ENCODE measurements at places on chromosomes 1 and 21.
A peak's percentile ranks its signal among the peaks of the same experiment; 100 is the strongest.

DNA sequence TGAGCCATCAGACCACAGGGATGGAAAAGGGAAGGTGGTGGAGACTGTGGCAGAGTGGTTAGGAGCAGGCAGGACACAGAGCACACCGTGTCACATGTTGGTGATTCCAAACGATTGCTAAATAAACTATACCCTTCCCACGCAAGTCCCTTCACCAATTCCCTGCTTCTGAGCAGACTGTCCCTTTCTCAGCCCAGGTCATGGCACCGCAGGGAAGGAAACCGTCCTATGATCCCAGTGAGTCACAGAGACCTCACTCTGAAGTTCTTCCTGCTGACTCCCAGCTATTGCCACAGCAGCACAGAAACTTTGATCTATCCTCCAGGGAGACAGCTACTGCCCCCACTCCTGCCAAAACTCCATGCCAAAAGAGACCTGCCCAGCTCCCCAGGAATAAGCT is 19.2 kb downstream of the RIMS3 start:
- DNase-seq: no peak

- DNase-seq: no peak
These were observed 45.3 kb upstream of the CACNA1E start for GRCh38 chr1:181438013-181438412.

DNA sequence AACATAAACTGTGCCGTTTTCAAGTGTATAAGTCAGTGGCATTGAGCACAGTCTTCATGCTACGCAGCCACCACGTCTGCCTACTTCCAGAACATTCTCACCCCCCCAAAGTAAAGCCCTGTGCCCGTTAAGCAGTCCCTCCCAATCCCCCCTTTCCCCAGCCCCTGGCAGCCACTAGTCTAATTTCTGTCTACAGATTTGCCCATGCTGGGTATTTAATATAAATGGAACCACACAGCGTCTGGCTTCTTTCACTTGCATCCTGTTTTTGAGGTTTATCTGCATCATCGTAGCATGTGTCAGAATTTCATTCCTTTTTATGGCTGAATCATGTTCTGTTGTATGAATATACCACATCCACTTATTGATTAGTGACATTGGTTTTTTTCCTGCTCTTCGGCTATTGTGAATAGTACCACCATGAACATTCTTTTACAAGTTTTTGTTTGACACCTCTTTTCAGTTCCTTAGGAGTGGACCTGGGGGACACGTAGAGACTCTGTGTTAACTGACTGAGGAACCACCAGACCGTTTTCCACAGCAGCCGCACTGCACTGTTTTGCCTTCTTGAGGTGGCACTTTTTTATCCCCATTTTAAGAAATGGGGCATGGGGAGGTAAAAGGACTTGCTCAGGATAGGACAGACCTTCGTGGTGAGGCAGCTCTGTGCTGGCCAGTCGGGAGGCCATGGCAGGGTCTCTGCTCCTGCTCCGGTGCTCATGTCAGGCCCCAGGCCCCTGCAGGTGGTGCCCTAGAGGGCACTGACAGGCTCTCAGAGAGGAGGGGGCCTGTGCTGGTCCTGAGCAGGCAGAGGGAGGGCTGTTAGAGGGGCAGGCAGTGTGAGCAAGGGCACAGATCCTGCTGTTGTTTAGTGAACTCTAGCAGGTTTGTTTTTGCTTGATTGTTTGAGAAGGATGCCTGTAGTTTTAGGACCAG is 123.8 kb downstream of the PCBP3 start:
- no peak for DNase-seq

DNA sequence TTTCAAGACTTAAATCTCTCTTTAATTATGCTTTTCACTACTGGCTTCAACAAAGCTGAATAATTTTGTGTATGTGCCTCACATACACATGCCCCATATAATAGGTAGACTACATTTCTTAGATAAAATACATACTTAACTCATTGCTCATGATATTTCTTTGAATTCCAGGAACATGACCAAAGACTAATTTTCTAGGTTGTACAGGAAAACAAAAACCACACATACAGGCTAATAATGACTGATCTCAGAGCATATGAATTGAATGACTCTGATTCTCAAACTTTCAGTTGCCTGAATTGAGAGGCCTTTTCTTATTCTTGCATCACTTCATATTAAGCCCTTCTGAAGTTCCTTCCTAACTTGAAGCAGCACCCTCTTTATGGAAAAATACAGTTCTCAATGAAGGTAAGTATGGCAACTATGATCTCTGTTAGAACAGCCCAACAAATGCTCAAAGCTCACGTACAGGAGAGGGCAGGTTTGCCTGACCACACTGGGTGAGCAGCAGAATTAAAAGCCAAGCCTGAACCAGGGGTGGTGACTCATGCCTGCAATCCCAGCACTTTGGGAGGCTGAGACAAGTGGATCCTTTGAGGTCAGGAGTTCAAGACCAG is 22.6 kb upstream of the UAP1 start:
- DNase-seq: no peak

DNA sequence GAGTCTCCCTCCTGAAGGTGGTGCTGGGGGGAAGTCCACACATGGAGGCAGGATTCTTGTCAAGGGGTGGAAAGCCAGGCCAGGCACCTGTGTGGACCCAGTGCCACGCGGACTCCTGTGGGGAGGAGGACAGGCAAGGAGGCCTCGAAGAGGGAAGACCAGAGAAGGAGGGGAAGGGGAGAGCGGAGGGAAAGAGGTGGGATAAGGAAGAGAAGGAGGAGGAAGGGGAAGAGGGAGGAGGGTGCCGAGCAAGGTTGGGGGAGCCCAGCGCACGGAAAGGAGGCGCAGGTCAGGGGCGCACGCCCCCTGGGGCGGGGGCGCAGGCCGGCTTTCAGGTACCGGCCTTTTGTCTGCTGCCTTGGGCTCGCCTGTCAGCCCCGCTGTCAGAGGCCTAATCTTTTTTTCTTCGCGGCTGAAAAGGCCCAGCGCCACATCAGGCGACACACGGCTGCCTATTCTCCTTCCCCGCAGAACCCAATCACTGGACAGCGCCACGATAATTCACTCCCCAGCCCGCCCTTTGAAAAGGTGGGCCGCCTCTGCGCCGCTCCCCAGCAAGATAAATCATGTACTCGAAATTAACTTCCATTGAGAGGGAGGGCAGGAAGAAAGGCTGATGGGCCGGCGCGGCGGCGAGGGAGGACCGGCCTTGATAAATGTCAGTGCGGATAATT is 42.5 kb downstream of the PRDM16 start:
- no peak for DNase-seq

GRCh38 chr1:101483982-101484688 is 247.3 kb downstream of the S1PR1 start:
- DNase-seq: no peak

GRCh38 chr1:91792489-91793071 is 93.4 kb downstream of the TGFBR3 start:
- DNase-seq: no peak

GRCh38 chr1:234870020-234870981 is 258.3 kb downstream of the TOMM20 start:
- no peak for DNase-seq

DNA sequence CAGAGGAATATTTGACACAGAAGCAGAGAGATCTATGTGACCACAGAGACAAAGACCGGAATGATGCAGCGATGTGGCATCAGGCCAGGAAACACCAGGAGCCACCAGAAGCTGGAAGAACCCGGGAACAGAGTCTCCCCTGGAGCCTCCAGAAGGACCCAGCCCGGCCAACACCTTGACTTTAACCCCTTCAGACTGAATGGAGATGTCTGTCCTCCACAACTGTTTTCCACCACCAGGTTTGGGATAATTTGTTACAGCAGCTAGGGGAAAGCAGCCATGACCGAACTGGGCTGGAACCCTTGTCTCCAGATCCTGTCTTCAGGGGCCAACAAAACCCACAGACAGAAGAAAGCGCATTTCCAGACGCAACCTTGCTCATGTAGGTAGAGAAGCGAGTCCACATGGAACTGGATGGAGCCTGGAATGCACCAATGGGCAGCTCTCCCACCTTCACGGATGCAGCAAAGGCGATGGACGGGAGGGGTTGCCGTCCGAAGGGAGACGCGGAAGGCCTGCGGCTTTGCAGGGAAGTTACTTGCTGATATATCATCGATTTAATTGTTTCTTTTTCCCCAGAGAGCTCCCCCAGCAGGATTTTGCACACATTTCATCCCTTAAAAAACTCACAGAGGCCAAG is 396.6 kb downstream of the NPHP4 start:
- DNase-seq: no peak

GRCh38 chr1:241639623-241640148 is 483 bp downstream of the CHML start:
- peak; percentile 67 for DNase-seq

GRCh38 chr1:46549697-46550681 is 1.5 kb downstream of the KNCN start:
- DNase-seq: no peak

DNA sequence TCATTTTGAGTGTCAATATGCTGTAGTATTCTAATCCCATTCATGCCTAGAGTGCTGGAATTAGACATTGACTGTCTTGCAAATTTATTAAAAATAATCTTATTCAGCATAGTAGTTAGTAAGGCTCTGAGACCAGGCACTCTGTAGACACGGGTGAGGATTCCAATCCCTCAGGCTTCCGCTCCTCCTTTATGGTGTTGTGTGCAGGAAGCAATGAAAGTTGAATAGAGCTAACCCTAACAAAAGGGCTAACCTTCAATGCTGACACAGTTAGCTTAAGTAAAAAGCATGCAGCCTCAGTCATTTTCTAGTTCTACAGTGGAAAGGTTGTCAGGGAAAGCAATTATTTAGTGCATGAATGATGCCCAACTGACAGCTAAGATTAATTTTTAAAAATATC is 199.6 kb upstream of the SGIP1 start:
- DNase-seq: no peak

DNA sequence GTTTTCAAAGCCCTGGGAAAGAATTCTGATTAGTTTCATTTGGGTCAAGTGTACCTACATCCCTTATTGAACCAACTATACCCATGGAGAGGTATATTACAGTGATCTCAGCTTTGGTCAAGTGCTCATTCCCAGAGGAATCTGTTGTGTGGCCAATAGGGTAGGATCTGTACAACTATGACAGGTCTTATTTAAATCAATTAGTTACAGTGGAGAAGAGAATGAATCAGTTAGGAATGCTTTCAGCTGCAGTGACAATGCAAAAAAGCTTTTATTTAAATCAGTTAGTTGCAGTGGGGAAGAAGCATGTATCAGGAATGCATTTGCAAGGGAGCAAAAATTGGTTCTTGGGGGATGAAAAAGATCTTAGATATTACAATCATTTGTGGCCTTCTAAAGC is 119.0 kb downstream of the FGGY start:
- no peak for DNase-seq

GRCh38 chr1:28354121-28354520 is 15.4 kb upstream of the PHACTR4 start:
- no peak for DNase-seq

DNA sequence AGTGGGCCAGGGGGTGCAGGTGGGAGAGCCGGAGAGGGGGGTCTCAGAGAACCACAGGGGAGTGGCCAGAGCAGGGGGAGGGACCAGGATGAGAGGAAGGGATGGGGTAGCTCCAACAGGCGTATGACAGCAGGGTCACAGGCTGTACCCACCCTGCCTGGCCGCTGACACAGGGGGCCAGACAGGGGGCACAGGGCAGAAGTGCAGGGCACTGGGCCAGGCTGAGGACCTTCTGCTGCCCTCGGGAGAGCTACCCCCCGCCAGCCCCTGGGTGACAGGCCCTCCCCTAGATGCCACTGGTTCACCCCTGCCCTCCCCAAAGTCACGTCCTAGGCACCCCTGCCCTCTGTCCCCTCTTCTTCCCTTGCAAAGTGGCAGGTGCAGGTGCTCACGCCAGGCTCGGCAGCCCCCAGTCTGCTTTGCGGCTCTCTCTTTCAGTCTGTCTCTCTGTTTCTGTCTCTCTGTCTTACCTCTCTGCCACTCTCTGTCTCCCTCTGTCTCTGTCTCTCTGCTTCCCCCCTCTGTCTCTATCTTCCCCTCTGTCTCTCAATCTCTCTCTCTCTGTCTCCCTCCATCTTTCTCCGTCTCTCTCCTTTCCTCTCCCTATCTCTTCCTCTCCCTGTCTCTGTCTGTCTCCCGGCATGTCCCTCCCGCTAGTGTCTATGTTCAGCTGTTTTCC is 48.5 kb downstream of the WNT9A start:
- peak; percentile 47 for DNase-seq

- DNase-seq: no peak
These were observed 12.5 kb downstream of the SLX9 start for GRCh38 chr21:44952116-44952928.

DNA sequence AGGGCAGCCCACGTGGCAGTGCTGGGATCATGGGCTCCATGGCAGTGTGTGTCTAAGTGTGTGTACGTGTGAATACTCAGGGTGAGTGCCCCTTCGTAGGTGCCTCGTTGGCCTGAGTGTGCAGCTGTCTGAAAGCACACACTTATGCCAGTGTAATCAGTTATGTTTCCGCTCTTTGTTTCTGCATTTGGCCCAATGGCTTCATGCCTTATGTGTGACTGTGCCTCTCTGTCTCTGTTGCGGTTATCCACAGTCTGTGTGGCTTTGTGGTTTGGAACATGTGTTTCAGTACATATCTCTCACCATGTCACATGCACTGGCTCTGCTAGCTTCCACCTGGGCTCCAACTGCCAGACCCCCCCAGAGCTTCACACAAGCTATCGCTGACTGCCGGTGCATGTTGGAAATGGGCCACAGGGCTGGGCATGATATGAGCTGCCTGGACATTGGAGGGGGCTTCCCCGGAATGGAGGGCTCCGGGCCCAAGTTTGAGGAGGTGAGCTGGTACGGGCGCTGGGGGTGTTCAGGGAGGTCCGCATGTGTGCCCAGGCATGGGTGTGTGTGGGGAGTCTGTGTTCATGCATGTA is 70.3 kb upstream of the TINAGL1 start:
- DNase-seq: no peak

DNA sequence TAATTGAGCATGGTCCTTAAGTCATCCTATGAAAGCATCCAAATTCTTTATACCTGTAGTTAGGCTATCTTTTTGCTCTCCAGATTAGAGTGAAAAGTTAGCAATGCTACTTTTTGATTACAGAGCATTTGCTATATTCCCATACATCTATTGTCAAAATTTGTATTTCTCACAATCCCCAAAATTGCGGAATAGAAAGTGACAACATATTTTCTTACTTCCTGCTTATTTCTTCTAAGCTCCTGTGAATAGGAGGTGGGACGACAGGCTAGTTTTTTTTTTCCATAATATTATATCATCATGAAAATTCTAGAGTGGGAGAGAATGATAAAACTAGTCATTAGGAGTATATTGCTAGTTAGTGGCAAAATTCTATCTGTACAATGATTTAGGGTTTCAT is 264.0 kb upstream of the DPYD start:
- DNase-seq: no peak
